Bronchial epithelial cell (primary cell): ENCODE measurements at places on chromosomes 5 and 9.

- DNase-seq: peak; percentile 84
Observed at GRCh38 chr5:136686192-136686872, 321.0 kb upstream of the TRPC7 start.

GRCh38 chr9:127835991-127836516, 18.4 kb downstream of the ENG start:
- DNase-seq: no peak

GRCh38 chr9:107705521-107705920, 216.0 kb upstream of the KLF4 start:
- DNase-seq: peak; percentile 41

DNA sequence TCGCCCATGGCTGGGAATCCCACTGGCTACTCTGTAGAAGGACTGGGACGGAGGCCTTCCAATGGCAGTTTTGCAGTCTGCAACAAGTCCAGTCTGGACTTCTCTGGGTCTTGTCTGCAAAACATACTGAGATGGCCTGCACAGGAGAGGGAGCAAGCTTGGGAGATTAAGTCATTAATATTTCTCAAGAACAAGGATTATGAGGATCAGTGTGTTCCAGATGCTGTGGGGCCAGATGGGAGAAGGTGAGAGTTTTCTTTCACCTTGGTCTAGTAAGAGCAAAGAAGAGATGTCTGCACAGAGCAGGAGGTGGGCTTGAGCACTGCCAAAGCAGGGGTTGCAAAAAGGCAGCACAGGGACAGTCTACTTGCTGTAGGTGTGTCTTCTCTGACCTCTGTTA, at the start of gene PDE6A:
PDE6A (minus strand) TSS at position 128 of the 400 bp plus-strand sequence; CDS start at position 8, 120 bp downstream.
- no peak for DNase-seq

DNA sequence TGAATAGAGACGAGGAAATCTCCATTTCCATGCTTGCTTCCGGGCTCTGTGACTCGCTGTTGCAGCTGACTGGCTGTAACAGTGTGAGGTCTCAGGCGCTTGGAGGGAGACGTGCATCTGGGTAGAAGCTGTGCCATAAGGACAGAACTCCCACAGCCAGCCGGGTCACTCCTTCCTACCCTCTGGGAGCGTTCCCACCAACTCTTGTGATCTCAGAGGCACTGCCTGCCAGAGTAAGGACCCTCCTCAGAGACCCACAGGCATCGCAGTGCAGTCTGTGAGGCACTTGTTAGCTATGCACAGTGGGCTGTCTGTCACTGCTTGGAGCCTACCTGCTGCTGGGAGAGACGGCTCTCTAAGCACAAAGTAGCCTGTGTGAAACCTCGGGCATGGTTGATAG, 203.4 kb upstream of the SEMA6A start:
- no peak for DNase-seq
